Right cardiac atrium (tissue), 5 donors: ENCODE measurements at places on chromosomes 7 and 10. TPM values are rescaled to one million over a fixed set of nuclear protein-coding genes. Genes with fewer than 3 reads are reported as not detected.

CLDN3 gene
- not detected for total RNA-seq

- peak; percentile 42 for DNase-seq
These were observed 7.0 kb upstream of the RPEL1 start for GRCh38 chr10:103238506-103239252.

DNA sequence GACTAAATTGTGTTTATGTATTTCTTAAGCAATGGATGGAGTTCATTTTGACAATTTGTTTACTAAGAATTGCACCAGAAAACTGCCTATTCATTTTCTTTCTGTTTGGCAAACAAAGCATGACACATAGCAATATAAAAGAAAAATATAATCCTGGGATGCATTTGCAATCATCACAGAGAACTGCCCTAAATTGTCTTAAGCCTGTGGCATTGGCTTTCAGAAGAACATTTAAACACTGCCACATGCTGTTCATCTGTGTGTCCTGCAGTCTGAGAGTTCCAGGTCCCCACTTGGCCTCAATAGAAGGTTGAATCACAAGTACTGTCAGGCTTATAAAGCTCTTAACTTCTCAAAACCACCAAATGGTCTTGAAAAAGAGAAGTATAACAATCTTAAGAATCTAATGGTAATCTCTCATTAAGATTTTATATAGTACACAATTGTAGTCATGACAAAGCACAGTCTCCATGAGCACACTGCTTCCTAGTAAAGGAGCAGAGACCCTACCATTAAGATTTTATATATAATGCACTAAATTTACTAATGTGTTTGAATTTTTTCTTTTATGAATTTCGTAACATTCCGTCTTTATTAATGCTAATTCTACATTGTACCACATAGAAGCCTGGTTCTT, 29.9 kb downstream of the RNLS start:
- peak; percentile 18 for DNase-seq

- DNase-seq: no peak
These were observed 149.4 kb downstream of the RNLS start for GRCh38 chr10:88433565-88434186.

DNA sequence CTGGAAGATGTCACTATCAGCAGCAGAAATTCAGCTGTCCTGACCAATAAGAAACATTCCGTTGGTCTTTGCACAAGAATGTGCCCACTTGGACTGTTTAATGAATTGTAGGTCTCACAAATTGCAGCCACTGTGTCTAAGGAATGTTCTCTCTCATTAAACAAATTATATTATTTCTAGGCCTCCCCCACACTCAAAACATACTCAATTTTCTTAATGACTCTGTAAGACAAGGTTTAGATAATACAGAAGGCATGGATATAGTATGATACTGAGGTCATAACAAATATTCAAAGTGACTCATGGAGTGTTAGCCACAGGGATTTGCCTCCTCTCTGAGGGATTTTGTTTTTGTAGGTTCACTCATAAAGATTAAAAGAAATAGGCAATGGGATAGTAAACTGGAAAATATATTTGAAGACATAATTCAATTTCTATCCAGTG, 197.5 kb downstream of the PTN start:
- DNase-seq: no peak

DNA sequence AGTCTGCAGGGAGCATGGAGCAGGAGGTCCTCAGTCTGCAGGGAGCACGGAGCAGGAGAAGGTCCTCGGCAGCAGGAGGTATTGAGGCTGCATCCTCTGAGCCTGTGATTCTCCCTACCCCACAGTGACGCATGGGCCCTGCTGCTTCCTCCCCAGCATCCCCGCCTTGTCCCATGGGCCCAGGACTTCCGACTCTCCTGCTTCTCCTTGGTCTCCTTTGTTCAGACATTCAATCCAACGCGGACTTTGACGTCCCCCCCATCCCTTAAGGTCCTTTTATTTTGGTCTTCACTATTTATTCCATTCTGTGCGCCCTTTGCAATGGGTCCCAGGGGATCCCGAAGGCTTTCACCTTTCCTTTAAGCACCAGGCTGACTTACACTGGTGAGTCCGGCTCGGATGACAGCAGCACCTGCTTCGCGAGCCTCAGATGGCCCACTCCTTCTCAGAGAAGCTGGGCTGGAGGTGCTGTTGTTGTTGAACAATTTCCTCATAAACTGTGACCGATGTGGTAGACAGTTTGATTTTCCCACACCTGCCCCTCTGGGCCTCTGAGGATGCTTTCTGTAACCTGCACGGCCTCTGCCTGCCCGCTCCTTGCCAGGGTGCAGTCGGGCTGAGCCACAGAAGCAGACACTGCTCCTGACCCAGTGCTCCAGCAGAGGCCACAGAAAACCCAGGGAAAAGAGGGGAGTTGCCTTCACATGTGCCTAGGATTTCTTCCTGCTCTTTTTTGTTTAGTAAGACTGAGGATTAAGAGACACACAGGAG, 407.2 kb upstream of the SHH start:
- DNase-seq: no peak

PDK4 gene
- 121 TPM for total RNA-seq

DNA sequence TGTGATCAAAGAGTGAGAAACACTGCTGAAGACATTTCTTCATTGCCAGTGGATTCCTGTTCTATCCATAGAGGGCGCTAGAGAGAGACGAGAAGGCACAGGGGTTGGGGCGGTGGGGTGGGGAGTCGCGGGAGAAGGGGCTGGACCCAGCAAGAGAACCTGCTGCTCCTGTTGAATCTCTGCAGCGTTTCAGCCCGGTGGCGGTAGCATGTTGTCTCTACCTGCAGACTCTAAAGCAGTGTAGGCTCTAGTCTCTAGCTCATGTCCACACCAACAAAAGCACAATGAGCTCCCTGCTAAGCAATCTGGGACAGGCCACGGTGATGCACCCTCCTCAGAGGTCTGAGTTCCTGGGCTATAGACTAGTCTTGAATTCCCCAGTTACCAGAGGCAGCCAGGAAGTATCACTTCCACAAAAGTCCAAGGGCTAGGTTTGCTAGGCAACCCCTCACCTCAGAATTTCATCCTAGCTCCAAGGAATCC, 167.7 kb downstream of the DGKB start:
- peak; percentile 57 for DNase-seq

DNA sequence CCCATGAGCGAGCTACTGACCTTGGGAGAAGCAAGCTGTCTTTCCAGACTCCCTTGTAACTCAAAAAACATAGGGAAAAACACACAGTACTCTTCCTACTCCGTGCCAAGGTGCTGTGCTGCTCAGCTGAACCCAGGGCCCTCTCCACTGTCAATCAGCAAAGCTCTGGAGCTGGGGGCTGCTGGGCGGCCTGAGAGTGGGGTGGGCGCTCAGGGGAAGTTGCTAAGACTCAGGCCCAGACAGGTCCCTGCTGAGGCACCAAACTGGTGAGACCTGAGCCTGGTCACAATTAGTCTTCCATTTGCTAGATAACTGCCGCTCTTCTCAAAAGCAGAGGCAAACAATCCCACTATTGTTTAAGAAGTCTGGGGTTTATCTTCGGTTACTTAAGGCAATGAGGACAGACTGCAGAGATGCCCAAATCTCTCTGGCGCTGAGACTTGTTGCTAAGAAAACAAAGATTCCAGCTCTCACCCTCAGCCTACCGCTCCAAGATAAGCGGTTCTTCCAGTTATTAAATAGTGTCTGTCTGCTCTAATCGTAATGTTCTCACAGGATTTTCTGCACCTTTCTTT, 22.0 kb downstream of the STEAP1B start:
- no peak for DNase-seq

- DNase-seq: no peak
These were observed 153.2 kb downstream of the NRBF2 start for GRCh38 chr10:63286340-63286739.

- no peak for DNase-seq
These were observed 13.4 kb downstream of the SERPINE1 start for GRCh38 chr7:101140339-101140699.

DNA sequence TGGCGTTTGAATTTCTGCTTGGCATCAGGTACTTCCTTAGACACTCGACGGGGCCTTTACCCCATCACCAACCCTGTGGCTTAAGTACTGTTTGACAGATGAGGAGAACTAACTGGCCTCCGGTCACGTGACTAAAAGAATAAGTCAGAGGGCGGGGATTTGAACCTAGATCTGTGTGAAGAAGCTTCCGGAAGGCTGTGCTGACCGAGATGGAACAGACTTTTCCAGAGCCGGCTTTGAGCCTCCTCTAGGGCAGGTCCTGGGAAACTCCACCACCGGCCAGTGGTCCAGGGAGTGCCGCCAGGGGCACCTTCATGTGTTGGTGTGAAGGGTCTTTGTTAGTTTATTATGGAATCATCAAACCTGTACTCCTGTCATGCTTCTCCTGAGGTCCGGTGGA, 26.9 kb downstream of the CAMK1D start:
- DNase-seq: no peak

DNA sequence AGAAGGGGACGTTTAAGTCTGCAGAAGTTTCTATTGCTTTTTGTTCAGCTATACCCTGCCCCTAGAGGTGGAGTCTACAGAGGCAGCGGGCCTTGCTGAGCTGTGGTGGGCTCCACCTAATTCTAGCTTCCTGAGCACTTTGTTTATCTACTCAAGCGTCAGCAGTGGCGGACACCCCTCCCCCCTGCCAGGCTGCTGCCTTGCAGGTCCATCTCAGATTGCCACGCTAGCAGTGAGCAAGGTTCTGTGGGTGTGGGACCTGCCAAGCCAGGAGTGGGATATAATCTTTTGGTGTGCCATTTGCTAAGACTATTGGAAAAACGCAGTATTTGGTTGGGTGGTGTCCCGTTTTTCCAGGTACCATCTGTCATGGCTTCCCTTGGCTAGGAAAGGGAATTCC, 147.3 kb upstream of the PRPS1L1 start:
- peak; percentile 27 for DNase-seq

FRMD4A gene
- total RNA-seq: 25.1 TPM

GRCh38 chr10:101223274-101224059, 5.8 kb downstream of the LBX1 start:
- no peak for DNase-seq

GRCh38 chr10:17504547-17505245, 50.3 kb upstream of the ST8SIA6 start:
- no peak for DNase-seq

DNA sequence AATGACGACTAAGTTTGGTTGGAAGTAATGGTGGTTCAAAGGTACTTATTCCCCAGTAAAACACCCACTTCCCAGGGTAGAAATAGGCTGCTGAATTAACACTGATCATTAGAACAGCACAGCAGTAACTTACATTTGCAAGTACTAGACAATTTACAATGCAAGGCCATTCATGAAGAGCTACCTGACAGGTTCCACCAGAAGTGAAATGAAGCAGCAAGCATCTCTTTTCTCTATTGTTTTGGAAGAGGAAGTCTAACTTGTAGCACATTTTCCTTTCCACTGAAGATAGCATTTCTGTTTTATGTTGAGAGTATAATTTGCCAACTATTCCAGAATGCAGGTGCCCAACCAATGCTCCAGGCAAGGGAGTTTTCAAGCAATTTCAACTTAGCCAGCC, 145.9 kb downstream of the CREB5 start:
- DNase-seq: no peak

GTF2I gene
- total RNA-seq: 147 TPM

- DNase-seq: no peak
These were observed 68.4 kb upstream of the ZNF716 start for GRCh38 chr7:57381581-57381980.

DNA sequence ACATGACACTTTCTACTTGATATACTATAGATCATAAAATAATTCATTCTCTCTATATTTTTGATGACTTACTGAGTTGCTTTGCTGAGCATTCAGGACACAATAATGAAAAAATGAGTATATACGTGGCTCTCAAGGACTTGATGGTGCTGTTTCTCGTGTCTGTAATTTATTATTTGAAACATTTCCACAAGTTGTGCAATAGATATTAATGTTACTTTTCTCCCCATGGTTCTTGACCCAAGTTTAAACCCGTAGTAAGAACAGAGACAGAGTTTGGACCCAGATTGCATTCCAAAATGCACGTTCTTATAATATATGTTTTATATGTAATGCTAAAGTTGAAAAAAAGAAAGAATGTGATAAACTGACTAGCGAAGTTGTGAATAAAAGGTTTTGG, 94.2 kb upstream of the FAM3C start:
- no peak for DNase-seq

- no peak for DNase-seq
These were observed 146.8 kb downstream of the PKD1L1 start for GRCh38 chr7:47801423-47801822.

- DNase-seq: no peak
These were observed 35.9 kb downstream of the PTPRE start for GRCh38 chr10:127942811-127943210.

GRCh38 chr10:73591935-73592699, 975 bp upstream of the USP54 start:
- DNase-seq: peak; percentile 61

CELF2 gene
- 85.4 TPM for total RNA-seq

DNA sequence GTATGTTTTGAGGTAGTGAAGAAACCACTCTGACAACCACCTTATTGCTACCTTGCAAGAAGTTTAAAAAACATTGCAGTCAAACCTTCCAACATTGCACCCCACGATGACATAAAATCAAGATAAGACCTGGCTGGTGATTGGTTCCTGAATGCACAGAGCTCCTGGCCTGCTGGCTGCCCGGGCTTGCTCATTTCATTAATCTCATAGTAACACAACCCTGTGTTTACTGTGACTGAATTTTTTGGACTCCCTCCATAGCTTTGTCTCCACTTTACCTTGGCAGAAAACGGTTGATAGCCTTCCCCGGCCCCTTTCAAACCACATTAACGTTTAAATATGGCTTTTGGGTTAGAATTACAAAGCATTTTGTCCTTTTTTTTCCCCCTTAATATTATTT, 27.5 kb downstream of the VWA2 start:
- DNase-seq: no peak

DNA sequence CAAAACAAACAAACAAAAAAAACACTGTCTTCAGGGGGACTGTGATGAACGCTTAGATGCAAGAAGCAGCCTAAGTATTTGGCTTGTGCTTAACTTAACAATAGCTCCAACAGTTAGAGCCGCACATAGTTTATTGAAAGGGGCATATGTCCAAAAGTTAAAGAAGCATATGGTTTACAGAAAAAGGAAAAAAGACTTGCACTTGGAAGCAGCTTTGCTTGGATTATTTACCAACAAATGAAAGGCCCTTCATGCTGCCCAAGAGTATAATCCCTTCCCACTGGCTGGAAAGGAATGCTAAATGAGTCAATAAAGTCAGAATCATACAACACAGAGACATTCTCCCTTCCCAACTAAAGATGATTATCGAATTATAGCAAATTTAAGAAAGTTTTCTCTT, 77.9 kb downstream of the GLI3 start:
- no peak for DNase-seq

- DNase-seq: peak; percentile 11
These were observed 862.6 kb downstream of the NRG3 start for GRCh38 chr10:82737549-82737948.
